Retinal pigment epithelial cell (primary cell): ENCODE measurements at places on chromosomes 4 and X.

- DNase-seq: no peak
Observed at GRCh38 chr4:10736895-10737294, 52.3 kb upstream of the CLNK start.

GRCh38 chr4:157978680-157979361 lies 194.0 kb downstream of the GASK1B start:
- peak; percentile 21 for DNase-seq

GRCh38 chrX:13110433-13111324 lies 66.3 kb upstream of the FAM9C start:
- DNase-seq: peak; percentile 88

- no peak for DNase-seq
Observed at GRCh38 chrX:108309144-108309543, 129.1 kb downstream of the COL4A6 start.

DNA sequence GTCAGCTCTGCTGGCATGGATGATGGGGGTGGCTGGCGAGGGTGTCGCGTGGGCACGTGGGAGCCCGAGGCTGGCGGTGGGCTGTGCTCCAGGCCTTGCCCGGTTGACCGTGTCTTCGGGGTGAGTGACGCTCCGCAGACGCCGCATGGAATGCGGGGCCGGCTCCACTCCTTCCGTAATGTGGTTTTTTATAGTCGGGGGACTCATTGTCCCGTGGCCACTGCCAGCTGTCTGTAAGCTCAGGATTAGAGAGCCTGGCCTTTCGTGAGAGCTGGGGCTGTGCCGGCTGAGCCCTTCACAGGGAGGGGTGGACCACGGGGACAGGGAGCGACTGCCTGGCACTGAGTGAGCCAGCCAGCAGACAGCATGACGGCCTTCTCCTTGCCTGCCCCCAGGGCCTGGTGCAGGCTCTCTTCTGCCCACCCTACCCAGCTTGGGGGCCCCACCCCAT lies 20.4 kb downstream of the DOK7 start:
- DNase-seq: peak; percentile 87

DNA sequence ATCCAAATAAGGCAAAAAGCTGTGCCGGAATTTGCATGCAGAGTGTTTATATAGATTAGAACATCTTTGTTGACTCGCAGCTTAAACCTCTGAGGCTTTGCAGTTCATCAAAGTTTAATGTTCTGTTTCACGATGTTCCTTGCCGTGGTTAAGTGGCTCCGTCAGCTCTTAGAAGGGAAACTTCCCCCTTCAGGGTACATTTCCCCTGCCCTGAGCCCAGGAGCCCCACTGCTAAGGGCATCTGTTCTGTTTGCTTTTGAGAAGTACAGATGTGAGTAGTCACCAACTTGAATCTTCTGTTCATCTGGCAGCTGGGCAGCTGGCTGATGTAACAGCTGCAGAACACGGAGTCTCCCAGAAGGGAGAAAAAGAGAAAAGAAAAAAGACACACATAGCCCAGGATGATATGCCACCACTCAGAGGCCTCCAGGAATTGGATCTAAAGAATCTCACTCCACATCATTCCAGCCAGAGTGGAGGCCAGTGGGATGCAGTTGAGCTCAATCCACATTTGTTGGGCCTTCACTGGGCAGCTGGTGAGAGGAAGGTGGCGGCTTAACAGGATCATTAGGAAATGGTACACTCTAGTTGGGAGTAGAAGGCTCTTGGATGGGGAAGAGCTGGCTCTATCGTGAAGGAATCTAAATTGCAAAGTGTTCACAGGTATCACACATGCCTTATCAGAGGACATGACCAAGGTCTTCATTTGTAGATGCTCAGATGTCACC lies 178.7 kb upstream of the RBPJ start:
- DNase-seq: no peak

DNA sequence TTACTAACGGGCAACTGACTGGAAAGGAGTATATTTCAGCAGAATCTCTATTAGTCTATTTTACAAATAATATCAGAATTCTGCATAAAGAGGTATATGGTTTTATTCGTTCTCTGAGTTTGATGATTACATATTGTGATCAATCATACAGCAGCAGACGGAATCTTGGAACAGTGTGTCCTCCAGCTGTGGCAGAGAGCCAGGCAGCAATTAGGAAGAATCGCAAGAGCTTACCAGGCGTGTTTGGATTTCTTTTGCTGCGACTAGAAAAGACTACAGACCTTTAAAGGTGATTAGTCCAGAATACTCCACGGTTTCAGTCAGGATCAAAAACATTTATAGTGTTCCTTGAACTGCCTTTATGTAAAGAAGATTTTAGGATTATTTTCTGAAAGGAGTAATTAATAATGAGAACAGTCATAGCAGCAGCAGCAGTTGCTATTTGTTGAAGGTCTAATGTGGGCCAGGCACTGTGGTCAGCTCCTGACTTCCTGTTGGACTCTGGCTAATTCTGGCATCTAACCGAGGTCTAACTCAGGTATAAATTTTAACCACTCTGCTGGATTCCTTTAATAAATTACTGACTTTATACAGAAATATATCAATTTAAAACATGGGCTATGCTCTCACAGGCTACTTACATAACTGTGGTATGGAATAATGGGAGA lies 225.3 kb upstream of the CXorf66 start:
- peak; percentile 34 for DNase-seq

- DNase-seq: no peak
Observed at GRCh38 chrX:13647709-13648212, 5.2 kb upstream of the TCEANC start.

GRCh38 chrX:19863857-19864223 lies 23.6 kb downstream of the SH3KBP1 start:
- DNase-seq: no peak

DNA sequence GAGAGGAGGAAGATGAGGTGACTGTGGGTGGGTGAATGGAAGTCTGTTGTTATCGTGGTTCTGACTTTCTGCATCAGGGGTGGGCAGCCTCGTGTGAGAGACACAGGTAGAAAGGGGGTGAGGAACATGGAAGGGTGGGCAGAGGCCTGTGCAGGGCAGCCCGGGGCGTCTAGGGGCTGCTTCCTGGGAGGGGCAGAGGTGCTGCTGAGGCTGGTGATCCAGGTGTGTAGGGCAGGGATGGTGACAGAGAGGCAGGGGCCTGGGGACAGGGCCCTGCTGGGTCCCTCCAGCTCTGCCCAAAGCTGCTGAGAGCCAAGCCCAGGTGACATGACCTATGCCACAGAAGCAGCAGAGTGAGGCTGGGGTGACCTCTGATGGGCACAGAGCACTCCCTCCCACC lies 89.7 kb upstream of the C4orf50 start:
- no peak for DNase-seq

- no peak for DNase-seq
Observed at GRCh38 chr4:998096-998691, 5.0 kb upstream of the SLC26A1 start.

DNA sequence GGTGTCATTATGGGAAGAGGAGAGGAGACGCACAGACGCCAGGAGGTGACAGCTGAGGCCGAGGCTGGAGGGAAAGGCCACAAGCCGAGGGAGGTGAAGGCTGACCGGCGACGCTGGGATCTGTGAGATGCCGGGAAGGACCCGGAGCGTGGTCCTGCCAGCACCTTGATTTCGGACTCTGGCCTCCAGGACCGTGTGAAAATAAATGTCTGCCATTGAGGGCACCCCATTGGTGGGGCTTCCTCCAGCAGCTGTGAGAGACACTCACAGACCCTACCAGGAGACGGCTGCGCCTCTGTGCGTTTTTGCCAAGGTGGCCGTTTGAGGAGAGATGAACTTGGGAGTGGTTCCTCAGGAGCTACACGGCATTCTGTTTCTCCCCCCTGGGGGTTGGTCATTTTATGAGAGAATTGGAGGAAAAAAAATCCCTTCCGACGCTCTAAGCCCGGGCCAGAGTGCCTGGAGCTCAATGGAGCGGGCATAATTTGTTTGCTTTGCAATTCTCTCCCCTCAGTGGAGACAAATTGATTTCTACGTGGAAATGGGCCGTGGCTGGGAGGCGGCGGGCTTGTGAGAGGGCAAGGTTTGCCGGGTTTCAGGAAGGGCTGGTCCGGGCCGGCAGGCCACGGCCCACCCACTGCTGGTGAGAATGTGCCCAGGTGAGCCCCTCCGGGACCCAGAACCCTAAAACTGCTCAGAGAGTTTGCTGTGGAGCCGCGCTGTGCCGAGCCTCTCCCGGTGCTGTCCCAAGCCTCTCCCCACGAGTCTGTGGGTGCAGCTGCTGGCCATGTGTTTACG lies 53.9 kb downstream of the CPZ start:
- DNase-seq: no peak

DNA sequence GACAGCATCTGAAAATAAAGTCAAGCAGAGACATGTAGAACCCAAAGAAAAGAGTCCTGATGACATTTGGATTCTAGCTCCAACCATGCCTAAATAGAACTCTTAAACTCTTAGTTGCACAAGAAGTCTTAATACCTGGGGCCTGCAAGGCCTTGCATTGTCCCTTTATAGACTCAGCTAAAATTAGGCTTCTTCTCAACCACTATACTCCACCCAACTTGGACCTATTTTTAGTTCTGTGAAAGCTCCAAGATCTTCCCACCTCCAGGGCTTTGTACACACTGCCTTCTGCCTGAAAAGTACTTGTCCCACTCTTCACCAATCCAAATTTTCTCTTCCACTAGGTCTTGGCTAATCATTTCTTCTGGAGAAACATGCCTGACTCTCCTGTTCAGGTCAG lies 36.5 kb downstream of the PLK4 start:
- no peak for DNase-seq

GRCh38 chr4:83320548-83320947 lies 14.1 kb downstream of the HPSE start:
- DNase-seq: no peak

DNA sequence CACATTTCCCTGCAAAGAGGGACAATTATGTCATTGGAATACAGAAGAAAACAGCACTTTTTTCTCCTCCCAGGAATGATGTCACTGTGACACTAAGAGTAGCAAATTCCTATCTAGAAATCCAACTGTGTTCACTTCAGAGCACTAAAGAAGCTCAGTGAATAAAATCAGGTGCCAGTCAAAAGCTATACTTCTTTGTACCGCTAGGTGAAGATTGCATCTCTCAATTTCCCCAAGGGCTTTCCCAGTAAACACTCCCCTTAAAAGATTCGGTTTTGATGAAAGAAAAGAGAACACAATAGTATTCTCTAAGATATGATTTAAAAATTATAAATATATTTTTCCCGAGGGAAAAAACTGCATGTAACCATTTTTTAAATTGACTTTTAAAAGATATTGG lies 104.7 kb upstream of the MID1 start:
- no peak for DNase-seq

- DNase-seq: no peak
Observed at GRCh38 chr4:4726051-4726450, 133.4 kb upstream of the MSX1 start.

DNA sequence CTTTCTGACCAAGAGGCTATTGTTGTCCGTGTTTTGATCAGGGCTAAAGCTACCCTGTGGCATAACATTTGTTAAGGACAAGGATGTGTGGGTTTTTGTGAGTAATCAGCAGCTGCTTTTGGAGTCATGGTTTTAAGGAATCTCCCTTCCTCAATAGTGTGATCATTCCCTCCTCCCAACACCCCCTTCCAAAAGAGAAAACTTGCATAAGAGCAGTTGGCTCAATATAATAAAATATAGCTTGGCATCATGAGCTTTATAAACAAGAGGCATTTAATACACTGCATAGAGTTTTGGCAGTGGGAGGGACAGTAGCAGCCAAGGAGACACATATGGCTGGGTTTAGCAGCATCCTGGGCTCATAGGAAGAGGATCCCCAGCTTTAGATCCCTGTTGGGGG lies 84.7 kb downstream of the NHS start:
- no peak for DNase-seq

- peak; percentile 34 for DNase-seq
Observed at GRCh38 chrX:108299101-108299591, 139.1 kb downstream of the COL4A6 start.

DNA sequence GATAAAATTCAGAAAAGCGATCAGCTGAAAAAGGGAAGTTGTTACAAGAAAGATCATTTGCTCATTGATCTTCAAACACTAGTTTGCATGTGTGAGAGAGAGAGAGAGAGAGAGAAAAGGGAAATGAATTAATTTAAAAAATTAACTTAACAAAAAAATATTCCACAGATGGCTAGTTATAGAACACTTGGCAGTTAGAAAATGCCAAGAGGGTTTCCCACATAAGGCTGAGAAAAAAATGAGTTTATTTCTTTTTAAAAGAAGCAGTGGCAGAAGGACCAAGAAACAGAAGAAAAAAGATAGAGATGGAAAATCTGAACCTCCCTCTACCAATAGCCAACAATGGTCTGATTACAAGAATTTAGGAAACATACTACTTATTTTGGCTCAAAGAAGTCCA lies 47.1 kb downstream of the FGF13 start:
- no peak for DNase-seq

DNA sequence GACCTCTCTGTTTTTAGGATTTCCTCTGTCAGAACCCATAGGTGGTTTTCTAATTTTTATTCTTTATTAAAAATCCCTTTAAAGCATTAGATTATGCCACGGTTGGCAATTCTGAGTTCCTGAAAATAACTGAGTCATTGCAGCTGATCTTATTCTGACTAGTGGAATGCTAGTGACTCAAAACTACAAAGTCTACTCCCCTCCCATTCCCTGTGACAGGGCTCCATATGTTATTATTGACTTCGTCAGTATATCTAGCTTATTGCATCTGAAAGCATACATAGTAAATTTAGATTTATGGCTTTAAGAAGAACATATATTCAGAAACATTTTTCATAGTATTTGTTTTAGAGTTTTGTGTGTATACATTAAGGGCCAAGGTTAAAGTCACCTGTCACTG lies 38.5 kb downstream of the HERC3 start:
- DNase-seq: no peak

GRCh38 chr4:95982516-95982915 lies 142.6 kb downstream of the PDHA2 start:
- no peak for DNase-seq

GRCh38 chr4:71860643-71861042 lies 76.8 kb upstream of the GC start:
- no peak for DNase-seq

- DNase-seq: no peak
Observed at GRCh38 chrX:124209792-124210576, 122.5 kb upstream of the TEX13D start.

- DNase-seq: no peak
Observed at GRCh38 chr4:113587156-113587555, 174.4 kb downstream of the CAMK2D start.

- no peak for DNase-seq
Observed at GRCh38 chrX:134418317-134419113, 41.5 kb upstream of the HPRT1 start.

DNA sequence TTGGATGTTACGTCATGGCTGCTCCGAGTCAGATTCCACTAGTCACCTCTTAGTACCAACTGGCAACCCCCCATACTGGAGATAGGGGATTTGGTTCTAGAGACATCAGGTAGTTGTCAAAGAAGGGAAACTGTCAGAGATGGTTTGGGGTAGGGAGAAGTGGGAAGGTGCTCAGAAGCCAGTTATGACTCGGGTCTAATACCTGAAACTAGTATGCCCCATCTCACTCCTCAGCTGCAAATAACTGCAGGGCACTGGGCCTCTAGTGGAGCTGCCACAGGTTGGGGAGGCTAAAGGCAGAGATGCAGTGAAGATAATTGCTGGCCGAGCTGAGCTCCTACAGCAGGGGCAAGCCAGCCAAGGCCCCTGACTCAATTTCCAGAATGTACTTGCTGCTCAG lies 30.0 kb downstream of the OTUD6A start:
- DNase-seq: no peak
